Activated CD8-positive, alpha-beta memory T cell treated with anti-CD3 and anti-CD28 coated beads, Interleukin-2, amount 10 ng/mL, durations not matched to agents 7 days and 5 days (primary cell): ENCODE measurements at places on chromosomes 7 and 10. TPM values are rescaled to one million over a fixed set of nuclear protein-coding genes. Genes with fewer than 3 reads are reported as not detected.

NRP1 gene
- 2.0 TPM for total RNA-seq

RHOBTB1 gene
- 0.07 TPM for total RNA-seq

LIPK gene
- total RNA-seq = not detected

CAMK1D gene
- total RNA-seq = 2.4 TPM

TMEM139 gene
- total RNA-seq = 0.41 TPM

TDRD1 gene
- 0.05 TPM for total RNA-seq

NAT16 gene
- not detected for total RNA-seq

CCT6A gene
- 120 TPM for total RNA-seq

KAZALD1 gene
- total RNA-seq = 0.30 TPM

SPAG6 gene
- total RNA-seq = 6.0 TPM

SP4 gene
- total RNA-seq = 58.7 TPM

KAT6B gene
- 33.9 TPM for total RNA-seq

TMEM168 gene
- 14.8 TPM for total RNA-seq

PLEKHA1 gene
- total RNA-seq = 7.2 TPM

IDI2 gene
- total RNA-seq = not detected

PVRIG gene
- 45.2 TPM for total RNA-seq

C10orf95 gene
- total RNA-seq = not detected

MMRN2 gene
- total RNA-seq = not detected

SLC18A3 gene
- not detected for total RNA-seq

PARP12 gene
- total RNA-seq = 104 TPM

PTF1A gene
- total RNA-seq = not detected

HOXA13 gene
- total RNA-seq = not detected

TAS2R41 gene
- total RNA-seq = not detected

SLC26A3 gene
- total RNA-seq = not detected

CFAP70 gene
- 0.80 TPM for total RNA-seq

TAS2R4 gene
- 0.82 TPM for total RNA-seq

TMEM196 gene
- total RNA-seq = not detected

ASL gene
- total RNA-seq = 36.7 TPM

PAPOLB gene
- total RNA-seq = 0.06 TPM

SLC18A2 gene
- not detected for total RNA-seq

LIPN gene
- total RNA-seq = not detected
